ENCODE measurements at places on chromosomes 4 and X.

- no peak for DNase-seq
Measured at GRCh38 chr4:165124488-165124887, 11.8 kb upstream of the TMEM192 start.

- no peak for DNase-seq
Measured at GRCh38 chr4:117422297-117422696, 336.9 kb upstream of the TRAM1L1 start.

GRCh38 chr4:113692809-113693411 lies 68.6 kb downstream of the CAMK2D start:
- DNase-seq, result no peak

DNA sequence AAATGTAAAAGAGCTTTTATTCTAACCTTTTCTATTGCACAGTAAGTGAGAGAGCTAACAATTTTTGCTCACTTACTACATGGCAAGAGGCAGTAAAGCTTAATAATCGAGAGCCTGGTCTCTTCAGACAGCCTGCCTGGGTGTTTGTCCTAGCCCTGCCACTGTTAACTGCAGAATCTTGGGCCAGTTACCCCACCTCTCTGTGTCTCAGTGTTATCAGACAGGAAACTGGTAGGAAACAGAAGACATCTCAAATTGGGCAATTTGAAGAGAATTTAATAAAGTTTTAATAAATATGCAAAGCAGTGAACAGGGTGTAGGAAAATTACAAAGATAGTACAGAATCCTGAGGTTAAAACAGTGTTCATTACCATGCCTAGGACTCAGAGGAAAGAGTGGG lies 13.4 kb downstream of the STAP1 start:
- no peak for DNase-seq

DNA sequence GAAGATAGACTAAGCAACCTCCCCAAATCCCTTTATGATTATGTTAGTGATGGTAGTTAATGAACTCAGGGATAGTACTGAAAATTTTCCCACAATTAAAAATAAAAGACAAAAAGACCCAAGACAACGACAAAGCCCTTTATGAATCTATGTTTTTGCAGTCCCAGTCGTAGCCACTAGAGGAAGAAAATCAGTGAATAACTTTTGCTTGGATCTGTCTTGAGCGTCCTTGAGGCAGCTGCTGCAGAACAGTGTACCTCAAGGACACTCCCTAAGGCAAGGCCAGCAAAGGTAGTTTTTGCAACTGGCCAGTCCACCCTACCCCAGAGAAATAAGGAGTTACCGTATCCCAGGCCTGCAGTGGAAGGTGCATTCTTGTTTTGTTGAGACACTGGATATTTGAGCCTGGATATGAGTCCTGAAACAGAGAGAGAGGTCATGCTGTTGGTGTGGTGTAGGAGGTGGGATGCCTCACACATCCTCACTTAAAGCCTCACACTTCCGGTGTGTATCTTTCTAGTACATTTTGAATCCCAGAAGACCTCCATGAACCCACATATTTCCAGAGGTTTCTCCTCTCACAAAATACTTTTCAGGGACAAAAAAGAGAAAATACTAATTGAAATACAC lies 8.7 kb upstream of the TIMM8A start:
- no peak for DNase-seq

- no peak for DNase-seq
Measured at GRCh38 chr4:152436384-152436783, 99.5 kb downstream of the FBXW7 start.

DNA sequence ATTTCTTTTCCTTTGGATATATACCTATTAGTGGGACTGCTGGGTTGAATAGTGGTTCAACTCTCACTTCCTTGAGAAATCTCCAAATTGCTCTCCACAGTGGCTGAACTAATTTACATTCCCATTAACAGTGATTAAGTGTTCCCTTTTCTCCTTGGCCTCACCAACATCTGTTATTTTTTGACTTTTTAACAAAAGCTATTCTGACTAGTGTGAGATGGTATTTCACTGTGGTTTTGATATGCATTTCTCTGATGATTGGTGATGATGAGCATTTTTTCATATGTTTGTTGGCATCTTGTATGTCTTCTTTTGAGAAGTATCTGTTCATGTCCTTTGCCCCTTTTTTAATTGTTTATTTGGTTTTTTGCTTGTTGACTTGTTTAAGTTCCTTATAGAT lies 413.0 kb downstream of the MAPK10 start:
- no peak for DNase-seq

- no peak for DNase-seq
Measured at GRCh38 chr4:90584051-90584450, 456.9 kb downstream of the CCSER1 start.

- no peak for DNase-seq
Measured at GRCh38 chr4:152776352-152776751, 3.2 kb downstream of the TIGD4 start.

GRCh38 chr4:168725930-168726329 lies 229.1 kb downstream of the PALLD start:
- no peak for DNase-seq

- no peak for DNase-seq
Measured at GRCh38 chrX:71604796-71605568, 13.3 kb downstream of the CXCR3 start.

DNA sequence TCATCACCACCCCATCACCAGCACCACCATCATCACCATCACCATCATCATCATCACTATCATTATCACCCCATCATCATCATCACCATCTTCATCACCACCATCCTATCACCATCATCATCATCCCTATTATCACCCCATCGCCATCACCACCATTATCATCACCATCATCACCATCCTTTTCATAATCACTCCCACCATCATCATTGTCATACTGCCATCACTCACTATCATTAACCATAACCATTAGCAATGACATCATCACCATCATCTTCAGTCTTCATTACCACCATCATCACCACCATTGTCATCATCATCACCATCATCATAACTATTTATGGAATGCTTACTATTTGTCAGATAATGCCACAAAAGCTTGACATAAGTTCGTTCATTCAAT lies 35.7 kb downstream of the CRMP1 start:
- no peak for DNase-seq

DNA sequence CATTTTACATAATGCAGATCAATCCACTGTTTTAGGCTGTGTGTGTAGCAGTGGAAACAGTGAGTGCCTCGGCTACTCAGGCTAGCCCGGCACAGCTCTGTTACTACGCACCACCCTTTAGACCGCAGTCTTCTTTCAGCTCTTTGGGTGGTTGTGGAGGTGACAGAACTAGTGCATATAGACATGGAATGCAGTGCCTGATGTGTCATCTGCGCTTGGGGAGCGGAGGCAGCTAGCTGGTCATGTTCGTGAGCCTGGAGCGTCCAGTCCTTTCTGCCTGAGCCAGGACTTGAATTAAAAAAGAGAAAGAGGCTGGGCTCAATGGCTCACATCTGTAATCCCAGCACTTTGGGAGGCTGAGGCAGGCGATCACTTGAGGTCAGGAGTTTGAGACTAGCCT lies 4.8 kb downstream of the TBC1D14 start:
- DNase-seq, result no peak

GRCh38 chr4:176676901-176677300 lies 115.8 kb downstream of the VEGFC start:
- DNase-seq, result no peak

GRCh38 chr4:110953191-110953590 lies 330.3 kb upstream of the PITX2 start:
- no peak for DNase-seq

Data from stimulated activated CD8-positive, alpha-beta memory T cell treated with anti-CD3 and anti-CD28 coated beads, Interleukin-4, amount 100 ng/mL, for 4 hours (primary cell).